ENCODE measurements at places on chromosomes 2 and 18. TPM values are rescaled to one million over a fixed set of nuclear protein-coding genes. Genes with fewer than 3 reads are reported as not detected.

GRCh38 chr2:120526047-120526562 is 180.2 kb downstream of the INHBB start:
- DNase-seq, result no peak

- no peak for DNase-seq
Measured at GRCh38 chr18:65487569-65487968, 263.2 kb upstream of the CDH7 start.

DNA sequence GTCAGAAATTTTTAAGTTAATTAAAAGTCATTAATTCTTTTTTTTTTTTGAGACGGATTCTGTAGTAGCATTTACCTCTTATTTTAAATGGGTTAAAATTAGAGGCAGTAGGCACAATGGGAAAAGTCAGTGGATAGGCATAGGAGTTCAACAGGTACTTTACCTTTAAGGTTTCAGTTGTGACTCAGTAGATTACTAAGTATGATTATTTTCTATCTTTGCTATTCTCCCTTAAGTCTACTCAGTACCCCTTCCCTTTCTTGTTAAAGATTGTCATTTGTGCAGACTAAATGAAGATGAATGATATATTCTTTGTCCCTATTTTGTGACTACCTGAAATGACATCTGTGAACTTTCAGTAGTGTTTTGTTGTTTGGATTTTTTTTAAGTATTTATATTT is 19.7 kb downstream of the CCNYL1 start:
- no peak for DNase-seq

- no peak for DNase-seq
Measured at GRCh38 chr2:25056098-25056821, 14.4 kb downstream of the EFR3B start.

GRCh38 chr2:240457223-240458043 is 22.0 kb downstream of the GPC1 start:
- DNase-seq, result peak; percentile 15

DNA sequence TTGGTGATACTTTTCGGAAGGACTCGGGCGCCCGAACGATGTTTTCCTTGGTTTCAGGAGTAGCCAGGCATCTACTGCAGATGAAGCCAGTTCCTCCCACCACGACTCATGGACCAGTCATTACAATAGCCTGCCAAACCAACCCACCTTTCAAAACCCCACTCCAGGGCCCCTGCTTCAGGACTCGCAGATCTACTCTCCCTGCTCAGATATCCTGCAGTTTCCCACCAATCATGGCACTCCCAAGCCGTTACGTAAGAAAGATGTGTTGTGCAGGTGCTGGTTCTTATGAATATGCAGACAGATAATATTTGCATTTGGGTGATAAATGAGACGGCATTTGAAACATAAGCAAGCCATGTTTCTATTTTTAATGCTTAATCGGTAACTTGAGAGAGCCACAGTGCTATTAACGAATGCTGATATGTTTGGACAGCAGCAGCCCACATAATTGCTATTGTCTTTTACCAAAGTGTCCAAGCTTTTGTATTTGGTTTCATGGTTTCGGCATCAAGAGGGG is 3.5 kb upstream of the CYS1 start:
- no peak for DNase-seq

- DNase-seq, result no peak
Measured at GRCh38 chr2:88671786-88672427, 19.6 kb upstream of the RPIA start.

DNA sequence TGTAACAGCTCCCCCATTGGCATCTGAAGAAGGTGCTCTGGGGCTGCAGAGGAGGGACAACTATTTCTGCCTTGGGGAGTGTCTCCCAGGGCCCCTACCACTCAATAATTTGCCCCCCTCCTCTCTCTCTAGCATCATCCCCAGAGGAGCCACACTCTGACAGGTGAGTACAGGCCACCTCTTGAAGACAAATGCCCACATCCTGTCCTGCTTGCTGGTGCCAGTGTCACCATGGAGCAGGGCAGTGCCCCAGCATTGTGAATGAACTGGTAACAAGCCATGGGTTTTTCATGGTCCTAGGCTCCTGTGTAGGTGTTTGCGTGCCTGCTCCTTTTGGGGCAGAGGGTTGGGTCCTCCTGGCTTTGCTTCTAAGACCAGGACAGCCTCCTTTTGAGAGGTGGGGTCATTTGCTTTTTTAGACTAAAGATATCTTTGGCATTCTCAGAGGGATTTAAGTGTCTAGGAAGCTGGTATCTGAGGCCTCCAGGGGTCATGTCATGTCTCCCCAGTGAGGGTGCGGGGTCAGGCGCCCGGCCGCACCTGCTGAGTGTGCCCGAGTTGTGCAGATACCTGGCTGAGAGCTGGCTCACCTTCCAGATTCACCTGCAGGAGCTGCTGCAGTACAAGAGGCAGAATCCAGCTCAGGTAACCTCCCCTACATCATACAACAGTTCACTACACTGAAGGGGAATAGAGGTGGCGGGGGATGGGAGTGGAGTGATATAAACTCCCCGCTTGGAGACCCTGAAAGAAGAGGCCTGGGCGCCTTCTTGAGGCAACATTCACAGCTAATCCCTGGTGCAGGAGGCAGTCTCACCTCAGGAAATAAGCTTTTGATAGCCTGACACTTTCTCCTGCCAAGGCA is 1.8 kb downstream of the RETREG2 start:
- no peak for DNase-seq

GRCh38 chr2:1739961-1740715 is 4.2 kb downstream of the PXDN start:
- no peak for DNase-seq

DNA sequence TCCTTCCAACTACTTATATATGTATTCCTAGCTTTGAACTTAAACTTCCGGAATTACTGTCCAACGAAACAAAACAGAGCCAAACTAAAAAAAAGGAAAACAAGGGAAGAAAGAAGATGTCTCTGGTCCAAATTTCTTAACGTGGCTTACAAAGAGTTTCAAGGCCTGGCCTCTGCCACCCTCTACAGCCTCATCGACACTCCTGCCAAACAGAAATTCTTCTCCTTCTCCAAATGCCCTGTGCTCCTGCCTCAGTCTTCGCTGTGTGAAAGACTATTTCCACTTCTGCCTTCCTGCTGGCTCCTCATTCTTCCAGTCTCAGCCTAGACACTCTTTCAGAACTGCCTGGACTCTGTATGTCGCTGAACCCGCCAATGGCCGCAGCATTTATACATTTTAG is 249.2 kb downstream of the TXNL1 start:
- no peak for DNase-seq

- DNase-seq, result no peak
Measured at GRCh38 chr2:162058973-162059668, 14.9 kb downstream of the DPP4 start.

GRCh38 chr2:46800625-46801349 is 114.8 kb downstream of the MCFD2 start:
- DNase-seq, result no peak

DNA sequence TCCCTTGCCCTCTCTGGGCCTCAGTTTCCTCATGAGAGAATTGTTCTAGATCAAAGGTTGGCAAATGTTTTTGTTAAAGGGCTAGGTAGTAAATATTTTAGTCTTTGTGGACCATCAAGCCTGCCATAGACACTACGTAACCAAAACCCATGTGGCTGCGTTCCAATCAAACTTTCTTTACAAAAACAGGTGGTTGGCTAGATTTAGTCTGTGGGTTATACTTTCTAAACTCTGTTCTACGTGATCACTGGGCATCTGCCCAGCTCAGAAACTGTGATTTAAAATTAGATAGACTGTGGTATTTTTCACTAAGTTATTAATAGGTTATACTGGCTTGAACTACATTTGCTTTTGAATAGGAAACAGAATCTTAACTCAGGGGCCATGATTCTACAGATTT is 149.8 kb upstream of the DCC start:
- DNase-seq, result no peak

- DNase-seq, result peak; percentile 40
Measured at GRCh38 chr2:69100220-69100723, 87.3 kb downstream of the ANTXR1 start.

DNA sequence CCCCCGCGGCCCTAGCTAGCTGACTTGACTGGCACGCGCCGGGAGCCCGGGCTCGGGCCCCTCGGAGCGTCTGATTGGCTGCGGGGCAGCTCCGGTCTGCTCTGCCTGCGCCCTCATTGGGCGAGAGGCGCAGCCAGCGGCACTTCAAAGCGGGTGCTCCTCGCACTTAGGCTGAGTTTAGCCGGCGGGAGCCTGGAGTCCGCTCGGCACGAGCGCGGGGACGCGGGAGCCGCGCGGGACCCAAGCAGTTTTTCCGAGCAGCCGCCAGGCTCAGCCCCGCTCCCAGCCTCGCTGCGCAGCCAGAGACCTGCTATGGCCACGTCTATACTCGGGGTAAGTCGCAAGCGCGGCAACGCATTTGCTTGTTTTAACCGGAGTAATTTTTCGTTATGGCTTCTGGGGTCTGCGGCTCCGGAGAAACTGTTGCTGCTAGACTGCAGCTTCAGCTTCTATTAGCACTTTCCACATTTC is at the start of gene SP9:
SP9 (plus strand) TSS at position 174 of the 471 bp plus-strand sequence; CDS start at position 313, 139 bp downstream.
- peak; percentile 63 for DNase-seq

DNA sequence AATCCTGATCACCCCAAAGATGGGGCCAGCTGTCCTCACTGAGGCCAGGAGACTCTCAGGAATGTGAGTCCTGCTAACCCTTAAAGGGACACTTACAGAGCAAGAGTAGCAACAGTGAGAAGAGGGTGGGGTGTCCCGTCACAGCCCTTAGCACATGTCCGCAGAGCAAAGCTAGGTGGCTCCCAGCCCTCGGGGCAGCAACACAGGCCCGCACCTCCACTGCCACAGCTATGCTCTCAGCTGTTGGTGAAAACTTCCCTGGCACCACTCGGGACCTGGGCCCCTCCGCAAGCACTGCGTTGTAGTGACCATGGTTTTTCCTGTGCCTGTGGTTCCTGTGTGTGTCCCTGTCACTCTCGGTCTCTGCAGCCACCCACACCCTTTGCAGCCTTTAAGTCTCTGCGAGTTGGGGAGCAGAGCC is 76.4 kb upstream of the UXS1 start:
- DNase-seq, result no peak

DNA sequence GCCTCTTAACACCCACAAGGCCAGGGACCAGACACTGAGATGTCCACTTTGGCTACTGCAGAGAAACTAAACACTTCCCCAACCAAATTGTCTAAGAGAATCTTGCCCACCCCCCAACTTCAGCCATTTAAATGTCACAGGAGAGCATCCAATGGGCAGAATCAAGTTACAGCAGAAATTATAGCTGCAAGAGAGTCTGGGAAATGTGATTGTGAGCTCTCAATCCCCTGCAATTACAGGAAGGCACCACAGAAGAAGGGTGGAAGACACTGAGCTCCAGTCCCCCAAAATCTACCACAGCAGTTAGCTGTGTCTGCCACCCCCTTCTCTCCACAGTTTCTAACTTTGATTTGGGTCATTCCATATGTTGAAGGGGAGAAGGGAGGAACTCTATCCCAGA is 103.5 kb upstream of the ATL2 start:
- DNase-seq, result no peak

DNA sequence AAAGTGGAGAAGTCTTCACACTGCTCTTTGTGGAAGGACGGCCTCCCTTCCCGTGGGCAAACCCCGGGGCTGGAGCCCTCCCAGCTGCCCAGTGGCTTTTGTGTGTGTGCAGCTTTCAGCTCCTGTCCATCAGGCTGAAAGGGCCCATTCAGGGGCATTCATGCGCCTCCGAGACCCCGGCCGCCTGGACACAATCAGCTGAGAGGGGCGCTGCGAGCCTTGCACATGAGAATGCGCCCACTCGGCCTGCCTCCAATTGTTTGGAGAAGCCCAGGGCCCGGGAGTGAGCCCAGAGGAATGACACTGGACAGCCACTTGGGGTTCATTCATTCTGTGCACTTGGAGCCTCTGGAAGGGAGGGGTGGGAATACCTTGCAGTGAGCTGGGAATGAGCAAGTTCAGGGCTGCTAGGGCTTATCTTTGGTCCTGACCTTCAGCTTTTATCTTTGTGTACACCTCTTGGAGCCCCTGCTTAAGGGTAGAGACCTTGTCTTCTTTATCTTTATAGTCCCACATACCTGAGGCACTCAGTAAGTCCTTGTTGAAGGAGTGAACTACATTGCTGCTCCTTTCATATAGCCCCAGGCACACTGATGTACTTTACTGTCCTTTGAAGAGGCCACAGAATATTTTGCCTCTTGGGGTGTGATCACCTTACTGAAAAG is 56.5 kb downstream of the TCF7L1 start:
- no peak for DNase-seq

DNA sequence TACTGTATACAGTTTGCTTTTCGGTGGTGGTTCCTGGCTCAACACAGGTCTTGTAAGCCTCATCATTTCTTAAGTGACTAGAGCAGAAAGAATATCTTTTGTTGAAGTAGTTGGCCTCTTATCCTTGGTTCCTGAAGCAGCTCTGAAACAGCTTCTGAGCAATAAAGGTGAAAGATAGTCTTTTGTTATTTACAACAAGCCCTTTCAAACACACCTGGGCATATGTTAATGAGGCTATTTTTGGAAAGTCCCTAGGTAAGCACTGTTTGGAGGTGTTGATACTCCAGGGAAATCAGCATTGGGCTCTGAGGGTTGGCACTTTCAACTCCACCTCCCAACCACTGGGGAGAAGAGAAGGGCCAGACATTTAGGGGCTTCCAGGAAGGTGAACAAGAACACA is 211.0 kb downstream of the MCFD2 start:
- no peak for DNase-seq

DNA sequence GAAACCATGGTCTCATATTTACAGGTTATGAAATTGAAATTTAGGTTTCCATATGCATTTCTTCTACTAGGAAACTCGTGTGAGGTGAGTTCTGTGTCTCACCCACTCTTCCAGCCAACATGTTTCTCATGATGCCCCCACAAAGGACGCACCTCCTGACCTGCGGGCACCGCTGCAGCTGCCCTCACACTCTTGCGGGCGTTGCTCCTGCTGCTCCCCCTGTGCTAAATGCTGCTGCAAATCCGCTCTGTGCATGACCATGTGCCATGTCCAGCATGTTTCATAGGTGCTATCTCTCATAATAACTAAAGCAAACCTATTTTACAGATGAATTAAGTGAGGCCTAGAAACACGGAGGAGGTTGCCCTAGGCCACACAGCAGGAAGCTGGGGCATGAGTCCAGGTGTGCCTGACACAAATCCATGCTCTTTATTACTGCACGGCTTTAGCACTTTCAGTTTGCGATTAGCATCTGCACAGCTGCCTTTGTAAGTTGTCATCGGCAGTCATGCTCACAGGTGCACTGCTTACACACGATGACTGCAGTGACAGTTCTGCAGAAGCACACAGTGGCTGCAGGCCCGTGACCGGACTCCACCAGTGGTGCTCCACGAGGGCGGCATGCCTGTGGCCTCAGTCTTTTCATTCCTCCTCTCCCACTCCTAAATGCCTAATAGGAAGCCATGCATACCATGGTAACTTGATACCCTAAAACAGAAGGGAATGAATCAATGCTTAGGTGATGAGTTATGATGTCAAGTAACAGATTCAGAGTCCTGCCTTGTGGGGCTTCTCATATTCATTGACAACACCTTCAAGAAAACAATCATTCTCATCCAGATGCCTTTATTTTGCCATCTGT is 14.9 kb upstream of the GALR1 start:
- no peak for DNase-seq

The TYMS gene
- 1.00 TPM for polyA plus RNA-seq

The PRKCE gene
- 16.1 TPM for polyA plus RNA-seq

The ABCG5 gene
- not detected for polyA plus RNA-seq

The C2orf78 gene
- not detected for polyA plus RNA-seq

The NR4A2 gene
- 4.0 TPM for polyA plus RNA-seq

The HOXD8 gene
- polyA plus RNA-seq, result 0.42 TPM

The AQP4 gene
- polyA plus RNA-seq, result 1.6 TPM

Measured in heart left ventricle (tissue), 16 donors.